Neural cell (in vitro differentiated cells): ENCODE measurements at places on chromosomes 6 and 20. TPM values are rescaled to one million over a fixed set of nuclear protein-coding genes. Genes with fewer than 3 reads are reported as not detected.

GNL1 gene
- polyA plus RNA-seq = 32.1 and 38.9 TPM in 2 replicates

HNF4A gene
- polyA plus RNA-seq = 0.68 TPM in 1 of 2 replicates, not detected in the other

SCRT2 gene
- polyA plus RNA-seq = 2.5 and 3.8 TPM in 2 replicates

KCNQ5 gene
- polyA plus RNA-seq = 0.10 and 0.30 TPM in 2 replicates

GPR63 gene
- polyA plus RNA-seq = 1.2 and 1.6 TPM in 2 replicates

PSMB9 gene
- polyA plus RNA-seq = not detected in 2 replicates

FOXS1 gene
- polyA plus RNA-seq = not detected in 2 replicates

IL17F gene
- polyA plus RNA-seq = not detected in 2 replicates

KHDC1L gene
- polyA plus RNA-seq = not detected in 2 replicates

CYB5R4 gene
- 13.5 and 18.0 TPM in 2 replicates for polyA plus RNA-seq

PRPH2 gene
- polyA plus RNA-seq = not detected in 2 replicates

PRDM13 gene
- not detected in 2 replicates for polyA plus RNA-seq
